ENCODE measurements at places on chromosomes 16 and 17.

- no peak for DNase-seq
These were observed 27.1 kb downstream of the HOXB1 start for GRCh38 chr17:48503747-48504146.

GRCh38 chr17:59666235-59666634, 41.0 kb downstream of the PTRH2 start:
- DNase-seq, result no peak

DNA sequence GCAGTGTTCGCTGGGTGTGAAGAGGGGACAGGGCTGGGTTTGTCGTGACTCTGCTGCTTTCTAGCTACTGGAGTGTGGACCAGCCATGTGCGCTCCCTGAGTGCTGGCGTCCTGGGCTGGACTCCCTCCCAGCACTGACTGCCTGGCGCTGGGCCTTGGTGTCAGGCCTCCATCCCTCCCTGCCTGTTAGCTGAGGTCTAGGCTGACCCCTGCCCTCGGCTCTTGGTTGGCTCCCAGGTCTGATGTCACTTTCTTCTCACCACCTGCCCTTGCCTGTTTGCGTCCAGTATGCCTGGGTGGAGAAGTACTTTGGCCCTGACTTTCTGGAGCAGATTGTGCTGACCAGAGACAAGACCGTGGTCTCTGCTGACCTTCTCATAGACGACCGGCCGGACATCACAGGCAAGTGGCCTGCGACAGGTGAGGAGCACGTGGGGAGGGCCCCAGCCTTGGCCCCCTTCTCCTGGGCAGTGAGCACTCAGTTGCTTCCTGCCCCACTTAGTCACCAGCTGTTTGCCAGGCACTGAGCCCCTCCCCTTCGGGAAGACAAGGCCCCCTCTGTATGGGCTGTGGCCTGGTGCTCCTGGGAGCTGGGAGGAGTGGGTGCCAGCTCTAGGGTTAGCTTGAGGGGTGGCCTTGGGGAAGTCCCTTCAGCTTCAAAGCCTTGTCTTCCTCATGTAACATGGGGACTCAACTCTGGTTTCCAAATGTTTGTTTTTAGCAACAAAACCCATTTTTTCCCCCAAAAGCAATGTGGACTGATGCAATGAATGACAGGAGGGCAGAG, 41.5 kb downstream of the NT5M start:
- no peak for DNase-seq

DNA sequence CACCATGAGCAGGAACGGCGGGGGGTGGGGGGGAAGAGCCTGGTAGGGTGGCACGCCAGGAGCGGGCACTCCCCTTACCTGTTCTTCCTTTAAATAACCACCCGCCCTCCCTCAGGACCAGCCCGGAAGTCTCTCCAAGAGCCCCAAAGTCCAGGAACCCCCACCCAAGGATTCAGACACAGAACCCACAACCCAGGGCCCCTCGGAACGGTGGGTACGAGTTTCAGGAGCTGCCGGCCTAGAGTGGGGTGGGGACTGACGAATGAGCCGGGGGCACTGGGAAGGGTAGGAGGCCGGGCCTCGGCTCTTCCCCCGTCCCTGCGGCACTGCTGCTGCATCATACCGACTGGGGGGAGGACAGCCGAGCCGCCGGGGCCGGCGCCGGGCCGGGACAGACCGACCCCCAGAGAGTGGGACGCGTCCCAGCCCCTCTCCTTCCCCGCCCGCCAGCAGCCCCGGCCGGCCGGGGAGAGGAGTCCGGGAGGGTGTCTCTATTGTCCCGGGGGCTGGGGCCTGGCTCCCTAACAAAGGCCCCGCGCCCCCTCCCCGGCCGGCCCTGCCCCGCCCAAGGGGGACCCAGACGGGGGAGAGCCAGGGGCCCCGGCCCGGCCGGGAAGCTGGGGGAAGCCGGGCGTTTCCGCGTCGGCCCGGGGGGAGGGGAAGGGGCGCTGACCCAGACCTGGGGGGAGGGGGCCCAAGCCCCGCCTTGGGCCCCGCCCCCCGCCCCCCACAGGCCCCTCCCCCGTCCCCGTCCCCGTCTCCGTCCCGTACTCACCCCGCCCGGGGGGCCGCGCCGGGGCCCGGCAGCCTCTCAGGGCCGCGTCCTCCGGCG, 747 bp downstream of the ATXN7L3 start:
- peak; percentile 87 for DNase-seq

- no peak for DNase-seq
These were observed 74.4 kb downstream of the NETO2 start for GRCh38 chr16:47069313-47069712.

DNA sequence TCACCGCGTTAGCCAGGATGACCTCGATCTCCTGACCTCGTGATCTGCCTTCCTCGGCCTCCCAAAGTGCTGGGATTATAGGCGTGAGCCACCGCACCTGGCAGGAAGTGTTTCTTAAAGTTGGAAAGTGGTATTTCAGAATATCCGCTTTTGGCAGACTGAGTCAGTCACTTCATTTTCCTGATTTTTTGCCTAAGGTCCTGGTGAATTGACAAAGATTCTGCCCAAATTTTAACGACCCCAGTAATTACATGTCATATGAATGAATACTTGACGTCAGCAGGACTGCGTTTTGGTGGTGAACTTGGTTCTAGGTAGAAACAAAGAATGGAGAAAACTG, 4.5 kb upstream of the BRCA1 start:
- no peak for DNase-seq

DNA sequence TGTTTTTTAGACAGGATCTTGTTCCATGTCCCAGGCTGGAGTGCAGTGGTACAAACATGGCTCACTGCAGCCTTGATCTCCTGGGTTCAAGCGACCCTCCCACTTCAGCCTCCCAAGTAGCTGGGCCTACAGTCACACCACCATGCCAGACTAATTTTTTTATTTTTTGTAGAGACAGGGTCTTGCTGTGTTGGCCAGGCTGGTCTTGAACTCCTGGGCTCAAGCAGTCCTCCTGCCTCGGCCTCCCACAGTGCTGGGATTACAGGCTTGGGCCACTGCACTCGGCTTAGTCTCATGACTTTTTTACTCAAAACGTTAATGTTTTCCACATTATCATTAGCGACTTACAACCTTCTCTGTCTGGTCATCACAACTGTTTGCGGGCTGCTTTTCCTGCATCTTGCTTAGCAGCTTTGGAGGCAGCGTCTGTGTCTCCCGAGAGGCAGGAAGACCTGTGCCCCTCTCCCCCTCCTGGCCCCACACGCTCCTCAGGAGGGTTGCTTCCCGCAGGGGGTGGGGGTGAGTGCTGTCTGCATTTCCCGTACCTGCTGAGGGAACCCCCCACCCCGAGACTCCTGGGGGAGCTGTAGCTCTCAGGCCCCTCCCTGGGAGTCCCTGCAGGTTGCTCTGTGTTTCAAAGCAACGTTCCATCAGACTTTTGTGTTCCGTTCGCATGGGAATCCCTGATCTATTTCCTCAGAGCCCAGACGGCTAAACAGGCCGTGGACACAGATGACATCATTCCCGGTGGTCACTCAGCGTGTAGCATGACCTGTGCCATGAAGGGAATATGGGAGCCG, 52.6 kb downstream of the PGS1 start:
- no peak for DNase-seq

DNA sequence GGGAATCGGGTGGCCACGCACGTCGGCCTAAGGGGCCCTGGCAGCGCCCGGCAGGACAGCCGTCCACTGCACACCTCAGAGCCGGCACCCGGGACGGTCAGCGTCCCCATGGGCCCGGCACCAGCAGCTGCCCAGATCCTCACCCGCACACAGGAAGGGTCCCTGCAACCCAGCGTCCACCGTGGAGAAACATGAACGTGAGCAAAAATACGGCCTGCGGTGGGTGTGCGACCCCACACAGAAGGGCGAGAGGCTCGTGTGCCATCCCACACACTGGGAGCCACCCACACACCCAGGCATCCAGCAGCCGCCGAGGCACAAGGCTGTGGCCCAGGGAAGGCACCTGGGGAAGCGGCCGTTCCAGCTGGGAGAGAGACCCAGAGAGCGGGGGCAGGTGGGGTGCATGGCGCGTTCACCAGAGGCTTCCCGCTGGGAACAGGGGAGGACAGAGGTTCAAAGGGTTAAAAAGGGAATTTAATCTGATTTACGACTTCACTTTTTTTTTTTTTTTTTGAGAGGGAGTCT, 6.4 kb downstream of the PIEZO1 start:
- no peak for DNase-seq

GRCh38 chr16:48526058-48526957, 83.7 kb downstream of the N4BP1 start:
- DNase-seq, result no peak

DNA sequence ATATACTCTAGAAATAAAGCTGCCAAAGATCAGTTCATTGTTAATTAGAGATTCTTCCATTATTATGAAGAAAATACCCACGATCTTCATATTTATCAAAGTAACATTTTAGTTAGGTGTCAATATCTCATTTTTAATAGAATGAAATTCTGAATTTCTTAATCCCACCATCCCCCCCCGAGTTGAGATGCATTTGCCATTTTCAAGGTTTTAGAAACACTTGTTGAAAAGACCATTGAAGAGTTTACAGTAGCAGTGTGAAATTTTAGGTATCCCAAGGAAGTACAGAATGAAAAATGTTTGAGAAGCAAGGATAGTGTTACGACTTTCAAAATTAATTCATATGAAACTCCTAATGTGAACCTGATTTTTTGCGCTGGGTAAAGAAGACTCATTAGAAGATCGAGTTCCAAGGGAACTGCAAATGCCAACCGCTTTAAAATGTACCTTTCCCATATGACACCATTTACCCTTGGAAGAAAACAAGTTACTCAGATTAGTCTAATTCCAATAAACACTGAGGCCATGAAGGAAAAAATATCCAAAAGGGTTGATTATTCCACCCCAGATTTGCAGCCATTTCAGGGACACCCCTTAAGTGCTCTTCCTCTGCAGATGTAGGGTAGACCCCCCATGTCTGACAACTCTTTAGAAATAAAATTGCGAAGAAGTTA, 731 bp downstream of the IKZF3 start:
- DNase-seq, result no peak

GRCh38 chr17:15981646-15982580, 17.6 kb downstream of the ZSWIM7 start:
- no peak for DNase-seq

DNA sequence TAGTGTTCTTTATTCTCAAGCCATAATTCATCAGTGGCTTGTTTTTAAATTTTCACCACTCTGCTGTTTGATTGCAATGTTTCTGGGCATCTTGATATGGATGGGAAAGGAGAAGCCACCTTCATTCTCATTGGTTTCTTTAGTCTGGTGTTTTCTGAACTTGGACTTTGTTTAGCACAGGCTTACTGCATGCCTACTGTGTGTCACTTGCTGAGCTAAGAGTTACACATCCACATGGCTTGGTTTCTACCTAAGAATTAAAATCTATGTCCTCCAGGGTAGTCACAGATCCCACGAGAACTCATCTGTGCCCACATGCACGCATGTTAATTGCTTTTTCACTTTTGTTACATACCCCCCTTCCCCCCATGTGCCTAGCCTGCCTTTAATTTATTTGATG, 4.6 kb downstream of the CMIP start:
- DNase-seq, result no peak

GRCh38 chr17:77819497-77819896, 139.0 kb upstream of the TNRC6C start:
- DNase-seq, result no peak

DNA sequence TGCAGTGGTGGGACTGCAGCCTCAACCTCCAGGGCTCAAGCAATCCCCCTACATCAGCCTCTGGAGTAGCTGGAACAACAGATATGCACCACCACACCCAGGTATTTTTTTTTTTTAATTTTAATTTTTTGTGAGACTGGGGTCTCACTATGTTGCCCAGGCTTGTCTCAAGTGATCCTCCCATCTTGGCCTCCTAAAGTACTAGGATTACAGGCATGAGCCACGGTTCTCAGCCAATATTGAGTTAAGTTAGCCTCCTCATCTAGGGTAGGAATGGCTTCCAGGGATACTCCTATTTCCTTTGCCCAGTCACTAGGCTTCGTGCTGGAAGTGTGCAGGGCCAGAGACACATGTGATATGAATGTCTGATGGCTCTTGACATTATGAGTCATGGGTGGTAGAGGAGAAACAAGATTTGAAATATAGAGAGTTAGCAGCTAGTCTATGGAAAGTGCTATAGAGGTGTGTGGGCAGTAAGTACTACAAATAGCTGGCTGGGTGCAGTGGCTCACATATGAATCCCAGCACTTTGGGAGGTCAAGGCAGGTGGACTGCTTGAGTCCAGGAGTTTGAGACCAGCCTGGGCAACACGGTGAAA, 8.0 kb upstream of the HES7 start:
- no peak for DNase-seq

DNA sequence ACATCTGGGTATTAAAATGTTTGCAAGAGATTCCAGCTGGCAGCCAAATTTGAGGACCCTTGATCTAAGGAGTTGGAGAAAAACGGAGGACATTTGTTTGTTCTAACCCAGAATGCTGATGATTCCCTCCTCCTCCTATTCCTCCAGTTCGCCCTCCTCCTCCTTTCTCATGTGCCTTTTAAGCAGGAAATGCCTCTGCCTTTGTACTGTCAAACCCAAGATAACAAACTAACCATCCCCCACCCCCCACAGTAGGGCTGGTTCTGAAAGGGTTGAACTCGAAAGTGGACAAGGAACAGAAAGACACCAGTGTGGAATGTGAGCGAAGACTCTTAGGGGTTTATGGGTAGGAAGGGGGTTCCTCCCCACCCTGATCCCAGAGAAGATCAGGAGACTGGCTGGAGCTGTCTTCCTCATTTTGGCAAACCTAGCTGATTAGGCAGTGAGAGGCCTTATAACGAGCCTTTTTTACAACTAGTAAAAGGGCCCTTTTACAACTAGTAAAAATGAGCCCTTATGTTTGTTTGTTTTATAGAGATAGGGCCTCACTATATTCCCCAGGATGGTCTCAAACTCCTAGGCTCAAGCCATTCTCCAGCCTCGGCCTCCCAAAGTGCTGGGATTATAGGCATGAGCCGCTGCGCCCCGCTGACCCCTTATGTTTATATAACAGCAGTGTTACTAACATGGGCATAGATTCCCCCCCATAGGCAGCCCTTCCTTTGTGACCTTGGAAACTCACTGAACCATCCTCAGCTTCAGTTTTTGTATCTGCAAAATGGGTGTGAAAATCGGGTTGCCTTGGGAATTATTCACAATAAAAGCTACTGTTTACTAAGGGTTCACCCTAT, 975 bp downstream of the CHD9 start:
- no peak for DNase-seq

DNA sequence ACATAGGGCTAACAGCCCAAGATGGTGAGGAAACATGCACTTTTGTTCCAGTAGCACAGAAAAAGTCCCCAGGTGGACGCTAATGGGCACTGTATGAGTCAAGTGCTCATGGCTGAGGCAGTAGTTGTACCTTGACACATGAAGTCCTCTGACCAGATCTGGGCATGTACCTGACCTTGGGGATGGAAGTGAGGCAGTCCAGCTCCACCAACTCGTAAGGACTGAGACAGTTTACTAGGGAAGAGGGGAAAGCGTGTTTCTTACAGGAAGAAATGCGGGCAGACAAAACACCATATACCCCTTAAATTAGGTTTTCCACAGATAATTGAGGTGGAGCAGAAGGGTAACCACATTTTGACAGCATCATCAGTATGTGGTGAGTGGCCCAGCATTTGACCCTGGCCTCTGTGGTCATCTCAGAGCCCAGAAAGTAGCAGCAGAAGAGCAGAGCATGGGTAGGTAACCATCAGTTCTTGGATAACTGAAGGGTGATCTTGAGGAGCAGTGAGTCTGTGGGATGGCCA, 32.4 kb upstream of the METTL9 start:
- DNase-seq, result no peak

- no peak for DNase-seq
These were observed 18.7 kb downstream of the DNAJC7 start for GRCh38 chr17:41998497-41998896.
